COR-L47 (cell line): ENCODE measurements at places on chromosomes 6 and 20.

DNA sequence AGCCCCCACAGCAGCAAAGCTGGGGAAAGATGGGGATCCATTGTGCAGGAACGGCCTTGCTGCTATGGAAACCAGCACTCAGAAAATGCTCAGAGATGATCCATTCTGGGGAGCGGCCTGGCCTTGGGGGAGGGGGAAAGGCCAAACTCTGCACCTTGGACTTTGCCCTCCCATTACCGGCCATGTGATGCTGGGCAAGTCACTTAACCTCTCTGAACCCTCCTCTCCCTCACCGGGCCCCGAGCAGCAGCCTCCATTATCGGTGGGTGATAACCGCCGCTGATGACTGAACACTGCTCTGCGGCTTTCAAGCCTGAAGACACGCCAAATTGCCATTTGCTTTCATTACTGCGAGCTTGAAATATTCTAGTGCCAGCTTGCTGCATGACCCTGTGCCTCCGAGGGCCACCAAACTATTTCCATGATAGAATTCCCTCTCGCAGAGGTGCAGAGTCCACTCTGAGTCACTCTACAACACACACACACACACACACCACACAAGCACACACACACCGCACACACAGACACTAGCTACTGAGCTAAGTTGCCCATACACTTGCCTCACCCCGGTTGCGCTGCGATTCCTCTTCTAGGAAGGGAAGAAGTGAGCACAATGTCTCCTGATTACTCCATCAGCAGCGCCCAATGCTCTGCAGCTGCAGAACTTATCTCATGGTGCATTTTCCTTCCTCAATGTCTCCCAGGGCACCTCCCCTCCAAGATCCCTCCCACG is 20.6 kb upstream of the SIRPA start:
- no peak for DNase-seq

DNA sequence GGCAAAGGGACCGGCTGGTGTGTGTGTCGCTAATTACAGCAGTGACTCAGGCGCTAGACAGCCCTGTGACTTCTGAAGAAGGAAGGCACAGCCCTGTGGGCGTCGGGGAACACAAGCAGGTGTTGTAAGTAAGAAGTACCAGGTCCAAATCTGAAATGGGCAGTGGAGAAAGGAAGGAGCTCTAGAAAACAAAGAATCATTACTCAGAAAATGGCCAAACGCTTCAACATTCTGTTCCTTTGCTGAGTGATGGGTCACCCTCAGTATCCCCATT is 106.8 kb downstream of the PXDC1 start:
- DNase-seq, result no peak

- DNase-seq, result no peak
These were observed 204.4 kb downstream of the SAMD5 start for GRCh38 chr6:147712841-147713240.

- DNase-seq, result no peak
These were observed 8.0 kb downstream of the SLC18B1 start for GRCh38 chr6:132790450-132790849.

GRCh38 chr6:133248241-133249001 is 7.3 kb downstream of the EYA4 start:
- no peak for DNase-seq

GRCh38 chr6:18214003-18214402 is 50.3 kb downstream of the DEK start:
- DNase-seq, result no peak

DNA sequence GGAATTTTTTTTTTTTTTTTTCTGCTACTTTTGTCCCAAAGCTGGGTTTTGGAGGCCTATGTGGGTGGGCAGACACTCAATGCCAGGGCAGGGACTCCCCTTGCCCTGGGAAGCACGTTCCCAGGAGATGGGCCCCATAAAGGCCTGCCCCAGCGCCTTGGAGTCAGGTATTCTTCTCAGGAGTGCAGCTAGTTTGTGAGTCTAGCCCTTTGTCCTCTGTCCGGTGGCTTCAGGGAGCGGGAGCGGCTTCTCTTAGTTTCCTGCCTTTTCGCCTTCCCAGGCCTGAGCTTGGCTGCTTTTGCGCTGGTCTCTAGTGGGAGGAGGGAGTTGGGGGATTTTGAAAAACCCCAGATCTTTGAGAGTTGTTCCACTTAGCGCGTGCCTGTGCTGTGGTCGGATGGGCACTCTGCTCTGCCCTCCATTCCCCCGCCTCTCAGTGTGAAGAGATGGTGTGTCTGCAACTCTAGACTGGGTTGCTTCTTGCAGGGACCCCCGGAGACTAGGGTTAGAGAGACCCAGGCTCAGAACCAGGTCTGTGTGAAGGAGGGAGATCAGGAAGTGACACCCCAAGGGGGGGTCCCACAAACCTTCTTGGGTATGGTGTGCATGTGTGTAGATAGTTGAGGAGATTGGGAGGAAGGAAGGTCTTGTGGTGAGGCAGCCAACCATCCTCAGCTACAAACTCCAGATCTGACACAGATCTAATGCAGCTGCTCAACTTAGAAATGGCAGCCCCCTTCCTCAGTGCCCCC is 1.3 kb downstream of the PLCG1 start:
- DNase-seq, result no peak

- DNase-seq, result no peak
These were observed 48.6 kb upstream of the THBS2 start for GRCh38 chr6:169302255-169302654.

DNA sequence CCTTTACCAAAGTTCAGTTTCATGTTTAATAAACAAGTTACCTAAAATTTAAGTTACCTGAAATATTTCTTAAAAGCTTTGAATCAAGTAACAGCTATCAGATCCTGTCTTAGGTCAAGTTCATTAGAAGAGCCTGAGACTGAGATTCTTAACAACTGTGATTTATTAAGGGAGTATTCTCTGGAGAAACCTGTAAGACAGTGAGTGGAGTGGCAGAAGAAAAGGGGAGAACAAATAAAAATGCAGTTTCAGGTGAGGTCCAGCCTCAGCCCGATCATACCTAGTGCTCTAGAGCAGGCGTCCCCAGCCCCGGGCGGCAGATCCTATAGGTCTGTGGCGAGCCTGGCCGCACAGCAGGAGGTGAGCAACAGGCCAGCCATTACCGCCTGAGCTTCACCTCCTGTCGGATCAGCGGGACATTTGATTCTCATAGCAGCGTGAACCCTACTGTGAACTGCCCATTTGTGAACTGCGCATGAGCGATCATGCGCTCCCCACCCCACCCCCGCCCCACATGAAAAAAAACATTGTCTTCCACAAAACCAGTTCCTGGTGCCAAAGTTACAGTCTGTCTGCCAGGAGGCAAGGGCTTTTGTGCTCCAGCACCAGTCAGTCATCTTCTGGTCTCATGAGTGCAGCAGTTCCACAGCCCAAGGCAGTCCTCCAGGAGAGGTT is 59.2 kb upstream of the ADGRB3 start:
- peak; percentile 91 for DNase-seq

GRCh38 chr6:157464653-157465535 is 83.9 kb downstream of the ZDHHC14 start:
- DNase-seq, result no peak

- DNase-seq, result no peak
These were observed 47.8 kb downstream of the SHLD1 start for GRCh38 chr20:5797843-5798462.

DNA sequence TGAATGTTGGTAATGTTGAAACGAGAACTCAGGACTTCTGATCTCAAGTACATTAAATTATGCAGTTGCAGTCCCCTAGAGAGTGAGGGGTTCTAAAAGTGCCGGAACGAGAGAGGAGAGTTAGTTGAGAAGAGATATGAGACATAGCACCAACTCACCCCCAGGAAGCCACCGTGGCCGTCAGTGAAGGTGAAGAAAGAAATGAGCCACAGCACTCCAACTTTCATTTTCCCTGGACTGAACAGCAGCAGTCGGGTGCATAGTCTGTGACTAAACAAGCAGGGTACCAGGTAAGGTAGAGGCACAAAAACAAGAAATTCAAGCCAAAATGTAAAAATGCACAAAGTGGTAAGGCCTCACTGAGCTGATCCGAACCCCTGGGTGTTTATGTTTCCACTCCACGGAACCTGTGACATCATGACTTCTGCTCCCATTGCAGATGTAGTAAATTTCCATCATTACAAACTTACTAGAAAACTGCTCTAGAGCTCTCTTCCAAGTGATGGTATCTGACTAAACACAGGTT is 13.2 kb downstream of the ADGRF1 start:
- no peak for DNase-seq

- DNase-seq, result no peak
These were observed 70.6 kb downstream of the MRPL14 start for GRCh38 chr6:44056392-44057237.

- no peak for DNase-seq
These were observed 608.4 kb downstream of the HDGFL1 start for GRCh38 chr6:23177806-23178205.

GRCh38 chr20:38222923-38223742 is 37.4 kb downstream of the KIAA1755 start:
- no peak for DNase-seq

DNA sequence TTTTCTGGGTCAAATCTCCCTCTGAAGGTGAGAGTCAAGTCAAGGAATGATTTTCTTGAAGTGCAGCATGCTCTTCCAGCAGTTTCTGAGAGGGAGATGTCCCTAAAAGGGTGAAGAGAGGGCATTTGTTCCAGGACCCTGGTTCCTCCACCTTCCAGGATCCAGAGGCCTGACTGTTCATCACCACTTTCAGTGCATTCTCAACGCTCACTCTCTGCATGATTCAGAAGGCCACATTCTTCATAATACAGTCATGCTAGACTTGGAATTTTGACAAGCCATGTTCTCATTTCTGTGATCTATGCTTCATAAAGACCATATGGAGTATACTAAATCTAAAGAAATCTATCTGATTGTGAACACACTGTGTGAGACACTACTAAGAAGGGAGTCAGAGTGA is 85.1 kb downstream of the PDE7B start:
- DNase-seq, result no peak

- DNase-seq, result no peak
These were observed 29.8 kb downstream of the PLCG1 start for GRCh38 chr20:41167118-41167470.

GRCh38 chr6:14772188-14772587 is 473.7 kb upstream of the JARID2 start:
- no peak for DNase-seq

DNA sequence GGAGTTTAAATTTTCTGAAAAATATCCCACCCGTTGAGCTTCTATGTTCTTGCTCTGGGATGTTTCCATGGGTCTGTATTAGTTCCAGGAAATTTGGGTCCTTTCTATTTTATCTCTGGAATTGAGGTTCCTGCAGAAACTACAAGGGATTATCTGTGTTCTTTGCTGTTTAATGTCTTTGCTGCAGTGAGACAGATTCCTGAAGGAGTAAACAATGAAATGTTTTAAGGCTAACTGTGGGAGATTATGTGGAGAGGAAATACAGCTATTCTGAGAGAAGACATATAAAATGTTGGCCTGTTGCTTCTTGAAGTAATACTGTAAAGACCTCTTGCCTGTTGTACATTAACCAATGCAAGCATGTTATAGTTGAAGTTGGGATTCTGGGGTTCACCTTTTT is 43.5 kb downstream of the SAMD5 start:
- no peak for DNase-seq

DNA sequence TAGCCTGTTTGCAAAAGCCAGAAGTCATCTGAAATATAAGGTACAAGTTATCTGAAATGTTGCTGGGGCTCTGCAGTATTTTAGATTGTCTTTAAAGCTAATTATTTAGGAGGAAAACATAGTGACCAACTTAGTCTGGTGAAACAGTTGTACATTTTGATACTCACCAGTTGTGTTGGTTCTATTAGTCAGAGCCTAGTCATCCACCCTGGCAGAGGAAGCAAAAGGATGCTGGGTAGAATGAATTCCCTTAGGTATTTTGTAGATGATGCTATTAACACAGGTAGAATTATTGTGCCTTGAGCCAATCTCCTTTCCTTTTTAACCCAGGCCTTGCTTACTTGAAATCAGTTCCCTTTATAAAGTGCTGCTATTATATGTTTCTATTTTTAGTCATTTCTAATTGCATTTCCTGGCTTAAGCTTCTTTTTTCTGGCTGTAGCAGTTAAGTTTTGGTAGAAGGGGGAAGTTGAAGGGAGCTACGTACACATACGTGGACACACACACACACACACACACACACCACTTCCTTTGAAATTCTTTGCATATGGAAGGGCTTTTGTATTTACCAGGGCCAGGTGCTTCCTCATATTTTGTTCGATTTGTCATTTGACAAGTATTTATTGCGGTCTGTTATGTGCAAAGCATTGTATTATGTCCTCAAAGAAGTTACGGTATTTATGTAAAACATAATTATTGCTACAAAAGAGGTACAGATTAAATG is 82.4 kb downstream of the RTN4IP1 start:
- DNase-seq, result no peak

- DNase-seq, result no peak
These were observed 678.6 kb upstream of the ID4 start for GRCh38 chr6:19158586-19158985.

- DNase-seq, result no peak
These were observed 94.4 kb downstream of the TOX2 start for GRCh38 chr20:44008806-44009678.

- no peak for DNase-seq
These were observed 27.7 kb upstream of the VEGFA start for GRCh38 chr6:43742285-43742684.

- DNase-seq, result no peak
These were observed 42.8 kb upstream of the TASP1 start for GRCh38 chr20:13681248-13682125.

DNA sequence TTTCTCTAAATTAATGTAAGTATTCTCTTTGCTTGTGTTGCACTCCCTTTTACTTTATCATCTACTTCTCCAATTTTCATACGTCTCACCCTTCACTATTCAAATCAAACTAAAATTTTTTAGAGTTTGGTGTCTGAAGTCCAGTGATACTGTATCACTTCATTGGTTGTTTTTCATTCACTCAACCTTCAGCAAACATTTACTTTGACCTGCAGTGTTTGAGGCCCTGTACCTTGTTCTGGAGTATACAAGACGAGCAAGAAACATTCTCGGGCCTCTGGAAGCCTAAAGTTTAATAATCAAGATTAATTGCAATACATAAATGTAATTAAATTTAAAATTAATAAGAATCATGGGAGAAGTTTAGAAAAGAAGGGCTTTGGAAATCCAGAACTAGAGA is 64.6 kb downstream of the SCAF8 start:
- DNase-seq, result no peak

- DNase-seq, result no peak
These were observed 693.6 kb downstream of the HACE1 start for GRCh38 chr6:104166055-104166668.

DNA sequence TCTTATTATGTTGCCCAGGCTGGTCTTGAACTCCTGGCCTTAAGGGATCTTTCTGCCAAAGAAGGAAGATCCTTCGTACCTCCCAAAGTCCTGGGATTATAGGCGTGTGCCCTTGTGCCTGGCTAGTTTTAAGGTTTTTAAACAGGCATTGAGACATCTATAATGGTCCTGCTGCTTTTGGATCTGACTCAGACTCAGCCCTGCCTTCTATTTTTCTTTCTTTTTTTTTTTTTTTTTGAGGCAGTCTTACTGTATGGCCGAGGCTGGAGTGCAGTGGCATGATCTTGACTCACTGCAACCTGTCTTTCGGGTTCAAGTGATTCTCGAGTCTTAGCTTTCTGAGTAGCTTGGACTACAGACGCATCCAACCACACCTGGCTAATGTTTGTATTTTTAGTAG is 73.7 kb downstream of the PHF20 start:
- no peak for DNase-seq
